ENCODE measurements at places on chromosomes 5 and 9.

DNA sequence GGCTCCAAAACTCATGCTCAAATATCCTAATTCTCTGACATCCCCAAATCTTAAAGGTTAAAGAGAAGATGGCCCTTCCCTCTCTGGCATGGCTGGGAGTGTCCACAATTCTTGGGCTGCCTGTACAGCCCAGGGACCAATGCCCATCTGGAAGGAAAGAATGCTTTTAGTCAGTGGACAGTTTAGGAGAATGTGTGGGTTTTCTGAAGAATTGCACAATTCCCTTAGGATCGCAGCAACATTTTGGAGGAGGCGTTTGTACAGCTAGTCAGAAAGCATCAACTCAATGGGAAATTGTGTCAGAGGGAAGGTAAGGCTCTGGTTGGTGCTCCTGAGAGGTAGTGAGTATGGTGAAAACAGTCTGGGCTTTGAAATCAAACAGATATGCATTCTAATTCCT lies 15.0 kb downstream of the FAM193B start:
- DNase-seq: no peak

- DNase-seq: no peak
These were observed 1.6 kb downstream of the ACSL6 start for GRCh38 chr5:132009706-132010405.

- no peak for DNase-seq
These were observed 87.0 kb upstream of the CCL21 start for GRCh38 chr9:34796924-34797323.

- no peak for DNase-seq
These were observed 202.9 kb upstream of the WWC1 start for GRCh38 chr5:168088410-168089173.

- no peak for DNase-seq
These were observed 9.1 kb downstream of the SPATA31E1 start for GRCh38 chr9:87891754-87892153.

- no peak for DNase-seq
These were observed 54.5 kb downstream of the MAN2A1 start for GRCh38 chr5:109744261-109744660.

DNA sequence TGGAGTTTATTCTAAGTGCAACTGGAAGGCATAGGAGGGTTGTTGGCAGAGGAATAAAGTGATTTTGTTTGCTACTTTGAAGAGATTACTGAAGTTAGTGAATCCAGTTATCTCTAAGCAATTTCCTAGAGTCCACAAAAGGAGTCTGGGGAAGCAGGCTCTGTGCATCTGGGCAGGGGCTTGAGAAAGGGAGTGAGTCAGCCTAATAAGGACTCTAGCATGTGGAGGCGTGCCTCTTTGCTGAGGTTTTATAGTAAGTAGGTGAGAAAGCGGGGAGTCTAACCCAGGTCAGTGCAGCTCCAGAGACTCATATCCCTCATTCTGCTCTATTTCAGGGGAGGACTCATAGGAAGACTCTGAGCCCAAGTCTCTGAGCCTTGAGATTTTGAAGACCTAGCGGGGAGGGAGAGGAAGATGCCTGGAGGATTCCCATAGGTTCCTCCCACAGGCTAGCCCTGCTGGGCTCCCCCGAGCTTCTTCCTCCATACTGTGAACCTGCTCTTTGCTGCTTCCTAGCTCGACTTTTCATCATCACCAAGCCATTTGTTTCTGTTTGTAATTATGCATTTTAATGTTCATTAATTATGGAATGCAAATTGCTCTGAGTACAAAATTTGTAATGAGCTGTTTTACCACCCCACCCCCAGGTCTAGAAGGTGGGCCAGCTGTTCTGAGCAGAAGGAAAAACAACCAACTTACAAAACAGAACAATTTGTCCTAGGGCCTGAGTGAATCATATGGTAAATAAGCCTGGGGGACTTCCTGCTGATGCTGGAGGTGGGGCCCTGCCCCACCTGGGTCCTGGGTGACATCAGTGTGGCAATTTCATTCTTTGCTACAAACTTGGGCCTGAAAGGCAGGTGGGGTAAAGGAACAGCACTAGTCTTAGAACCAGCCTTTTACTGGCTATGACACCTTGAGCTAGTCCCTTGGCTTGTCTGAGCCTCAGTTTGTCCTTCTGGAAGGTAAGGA lies 150.2 kb downstream of the TRIM32 start:
- no peak for DNase-seq

DNA sequence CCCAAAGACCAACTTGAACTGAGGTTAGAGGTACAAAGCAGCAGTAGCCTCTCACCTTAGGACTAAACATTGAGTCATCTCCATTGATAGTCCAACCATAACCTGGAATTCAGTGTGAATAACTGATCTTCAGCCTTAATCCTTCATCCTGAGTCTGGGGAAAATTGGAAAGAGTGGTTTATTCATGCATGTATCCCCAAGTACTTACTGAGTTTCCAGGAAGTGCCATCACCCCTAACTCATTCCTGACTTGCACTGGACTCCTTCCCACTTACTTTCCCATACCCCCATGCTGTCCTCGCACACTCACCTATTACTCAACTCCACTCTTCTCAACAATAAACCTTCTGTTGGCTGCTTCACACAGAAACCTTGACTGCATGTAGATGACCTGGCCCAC lies 161.4 kb upstream of the ZNF462 start:
- DNase-seq: no peak

GRCh38 chr5:132774896-132775295 lies 2.1 kb downstream of the SEPTIN8 start:
- DNase-seq: no peak

- no peak for DNase-seq
These were observed 159.9 kb upstream of the CCNH start for GRCh38 chr5:87572611-87573010.

- DNase-seq: no peak
These were observed 144.2 kb upstream of the EPB41L4A start for GRCh38 chr5:112563169-112563826.

GRCh38 chr5:72508241-72509170 lies 1.3 kb upstream of the ZNF366 start:
- peak; percentile 77 for DNase-seq

GRCh38 chr9:81373294-81373693 lies 316.1 kb downstream of the TLE1 start:
- no peak for DNase-seq

GRCh38 chr5:172768573-172769341 lies 2.2 kb downstream of the DUSP1 start:
- DNase-seq: no peak

GRCh38 chr9:75120686-75121085 lies 32.4 kb downstream of the OSTF1 start:
- DNase-seq: no peak

DNA sequence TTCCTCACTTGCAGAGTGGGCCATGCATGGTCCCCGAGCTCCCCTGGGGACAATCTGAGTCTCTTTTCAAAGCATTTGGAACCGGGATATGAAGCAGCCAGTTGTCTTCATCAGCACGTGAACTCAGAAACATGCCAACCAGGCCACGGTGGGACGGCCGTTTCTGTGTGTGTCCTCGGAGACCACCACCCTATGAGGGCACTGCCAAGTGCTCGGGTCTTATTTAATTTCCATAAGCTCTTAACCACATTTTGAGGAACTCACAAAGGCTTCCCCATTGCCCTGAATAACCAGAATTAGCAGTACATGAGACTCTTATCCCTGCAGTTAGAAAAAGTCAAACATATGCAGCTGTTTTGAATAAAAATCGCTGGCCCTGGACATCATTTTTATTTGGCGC lies 60.1 kb downstream of the OTULIN start:
- DNase-seq: no peak

- DNase-seq: peak; percentile 75
These were observed 33.6 kb upstream of the GLIPR2 start for GRCh38 chr9:36102742-36103495.

- DNase-seq: no peak
These were observed 377.2 kb upstream of the KLF4 start for GRCh38 chr9:107866711-107867311.

GRCh38 chr9:94805585-94805984 lies 79.1 kb downstream of the AOPEP start:
- DNase-seq: no peak

GRCh38 chr5:178237431-178238312 lies 5.1 kb upstream of the PHYKPL start:
- DNase-seq: no peak

DNA sequence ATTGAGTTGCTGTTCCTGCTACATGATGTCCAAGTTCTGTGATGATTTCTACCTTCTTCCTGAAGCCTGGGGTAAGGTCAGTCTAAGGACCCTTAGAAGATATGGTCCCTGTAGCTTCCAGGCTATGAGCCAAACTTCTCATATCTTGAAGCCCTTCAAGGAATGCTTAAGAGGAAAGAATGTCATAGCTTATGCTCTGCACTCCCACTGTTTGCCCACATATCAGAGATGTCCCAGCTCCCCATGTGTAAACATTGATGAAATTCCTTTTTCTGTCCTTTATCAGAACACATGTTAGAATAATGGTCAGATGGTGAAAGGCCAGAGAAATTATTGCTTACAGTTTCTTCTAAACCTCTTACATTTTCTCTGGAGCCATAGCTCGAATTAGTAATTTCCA lies 41.4 kb upstream of the RUSC2 start:
- no peak for DNase-seq

GRCh38 chr9:131757549-131757948 lies 17.7 kb upstream of the RAPGEF1 start:
- no peak for DNase-seq

GRCh38 chr5:55538661-55539060 lies 3.9 kb upstream of the PLPP1 start:
- DNase-seq: peak; percentile 62

DNA sequence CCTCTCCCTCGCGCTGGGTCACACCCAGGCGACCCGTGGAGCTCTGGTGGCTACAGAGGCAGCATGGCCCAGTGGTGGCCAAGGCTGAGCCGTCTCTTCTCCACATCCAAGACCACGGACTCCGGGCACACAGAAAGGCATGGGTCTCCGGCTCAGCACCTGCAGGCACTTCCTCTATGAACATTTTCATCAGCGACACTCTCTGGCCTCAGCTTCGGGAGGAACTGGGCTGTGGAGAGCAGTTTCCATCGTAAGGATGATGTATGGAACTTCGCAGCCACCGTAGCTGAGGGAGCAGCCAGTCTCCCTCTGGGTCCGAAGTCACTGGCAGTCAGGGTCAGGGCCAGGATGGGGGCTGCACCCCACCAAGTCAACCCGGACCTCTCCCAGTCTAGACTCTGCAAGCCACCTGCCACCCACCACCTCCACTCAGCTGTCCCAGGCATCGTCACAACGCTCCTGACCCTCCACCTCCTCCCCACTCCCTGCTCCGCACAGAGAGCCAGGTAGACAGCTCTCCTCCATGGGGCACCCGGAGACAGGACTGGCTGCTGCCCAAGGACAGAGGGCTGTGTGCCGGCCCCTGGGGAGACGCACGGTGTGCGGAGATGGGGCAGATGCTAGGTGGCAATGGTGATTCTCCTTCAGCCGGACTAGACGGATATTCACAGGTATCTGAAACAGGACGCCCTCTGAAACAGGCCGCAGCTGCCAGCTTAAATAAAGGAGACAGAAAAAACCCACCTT lies 9.7 kb downstream of the QSOX2 start:
- no peak for DNase-seq

- DNase-seq: no peak
These were observed 127.0 kb upstream of the VLDLR start for GRCh38 chr9:2494562-2494961.

- DNase-seq: no peak
These were observed 56.1 kb downstream of the MED27 start for GRCh38 chr9:132023419-132024180.

GRCh38 chr5:10315201-10315600 lies 7.5 kb upstream of the CMBL start:
- DNase-seq: no peak

DNA sequence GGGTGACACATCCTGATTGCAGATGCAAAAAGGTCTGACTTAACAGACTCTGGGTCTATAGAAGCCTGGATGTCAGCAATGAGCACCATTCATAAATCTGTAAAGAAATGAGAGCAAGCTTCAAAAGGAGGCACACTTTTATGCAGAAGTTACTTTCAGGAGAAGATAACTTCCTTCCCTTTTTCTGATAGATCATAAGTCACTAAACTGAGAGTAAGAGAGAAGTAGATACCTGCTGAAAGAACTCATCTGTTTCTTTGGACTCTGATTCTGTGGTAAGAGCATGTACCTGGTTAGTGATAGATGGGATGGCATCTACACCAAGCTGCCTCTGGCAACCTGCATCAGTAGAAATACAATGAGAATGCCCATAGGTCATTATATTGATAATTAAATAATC lies 525.6 kb downstream of the CETN3 start:
- no peak for DNase-seq

GRCh38 chr9:34985311-34985899 lies 4.1 kb upstream of the DNAJB5 start:
- peak; percentile 45 for DNase-seq
